ENCODE measurements at places on chromosomes 2 and 18.

DNA sequence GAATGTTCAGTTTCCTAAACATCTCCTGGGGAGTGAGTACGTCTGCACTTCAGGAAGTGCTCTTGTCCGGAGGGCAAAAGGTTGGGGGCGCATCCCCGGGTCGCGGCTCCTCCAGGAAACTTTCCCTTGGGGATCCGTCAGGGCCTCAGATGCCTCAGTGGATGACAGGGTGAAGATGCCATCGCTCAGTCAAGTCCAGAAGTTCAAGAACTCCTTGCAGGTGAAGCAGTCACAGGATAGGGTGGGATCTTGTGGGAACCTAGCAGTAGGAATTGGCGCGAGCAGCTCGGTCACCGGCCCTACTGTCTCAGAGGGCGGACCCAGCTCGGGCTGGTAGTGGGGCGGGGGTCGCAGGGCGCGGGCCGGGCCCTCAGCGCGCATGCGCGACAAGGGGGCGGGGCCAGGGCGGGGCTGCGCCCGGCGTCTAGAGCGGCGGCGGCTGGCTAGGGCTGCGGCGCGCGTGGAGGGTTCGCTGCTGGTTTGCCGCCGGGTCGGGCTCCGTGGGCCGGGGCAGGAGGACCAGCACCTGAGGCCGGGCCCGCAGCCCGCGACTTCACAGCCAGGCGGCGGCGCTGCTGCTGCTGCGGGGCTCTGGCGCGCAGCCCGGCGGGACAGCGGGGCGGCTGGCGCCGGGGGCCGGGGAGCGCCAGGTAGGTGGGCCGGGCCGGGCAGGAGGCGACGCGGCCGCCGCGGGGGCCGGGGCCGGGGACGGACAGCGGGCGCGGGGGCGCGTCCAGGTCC, at the start of gene INPP4A:
TSS of gene INPP4A (plus strand) at position 423 of the 741 bp plus-strand sequence. CDS start 75,191 bp downstream, outside the sequence.
- peak; percentile 82 for DNase-seq

GRCh38 chr2:7681881-7682461, 764.8 kb downstream of the RNF144A start:
- no peak for DNase-seq

- no peak for DNase-seq
Observed at GRCh38 chr18:11175266-11175979, 26.1 kb upstream of the PIEZO2 start.

GRCh38 chr18:13216092-13216582, 2.4 kb upstream of the LDLRAD4 start:
- no peak for DNase-seq

- no peak for DNase-seq
Observed at GRCh38 chr2:47205576-47206141, 50.6 kb upstream of the STPG4 start.

DNA sequence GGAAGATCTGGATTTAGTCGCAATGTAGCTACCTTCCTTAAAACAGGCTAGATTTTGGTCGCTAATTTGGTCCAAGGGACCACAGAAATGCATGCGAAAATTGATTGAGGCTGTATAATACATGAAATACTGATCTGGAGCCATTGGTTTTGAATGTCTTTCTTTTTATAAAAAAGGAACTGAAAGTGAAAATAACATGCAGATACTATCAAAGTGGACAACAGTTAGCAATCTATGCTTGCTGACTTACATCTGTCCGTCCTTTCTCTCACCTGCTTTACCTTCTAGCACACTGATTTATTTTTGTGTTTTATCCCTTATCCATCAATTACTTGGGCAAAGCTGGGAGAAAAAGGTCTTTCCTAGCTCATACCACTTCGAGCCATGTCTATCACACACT, 1459.8 kb upstream of the ACVR2A start:
- no peak for DNase-seq

DNA sequence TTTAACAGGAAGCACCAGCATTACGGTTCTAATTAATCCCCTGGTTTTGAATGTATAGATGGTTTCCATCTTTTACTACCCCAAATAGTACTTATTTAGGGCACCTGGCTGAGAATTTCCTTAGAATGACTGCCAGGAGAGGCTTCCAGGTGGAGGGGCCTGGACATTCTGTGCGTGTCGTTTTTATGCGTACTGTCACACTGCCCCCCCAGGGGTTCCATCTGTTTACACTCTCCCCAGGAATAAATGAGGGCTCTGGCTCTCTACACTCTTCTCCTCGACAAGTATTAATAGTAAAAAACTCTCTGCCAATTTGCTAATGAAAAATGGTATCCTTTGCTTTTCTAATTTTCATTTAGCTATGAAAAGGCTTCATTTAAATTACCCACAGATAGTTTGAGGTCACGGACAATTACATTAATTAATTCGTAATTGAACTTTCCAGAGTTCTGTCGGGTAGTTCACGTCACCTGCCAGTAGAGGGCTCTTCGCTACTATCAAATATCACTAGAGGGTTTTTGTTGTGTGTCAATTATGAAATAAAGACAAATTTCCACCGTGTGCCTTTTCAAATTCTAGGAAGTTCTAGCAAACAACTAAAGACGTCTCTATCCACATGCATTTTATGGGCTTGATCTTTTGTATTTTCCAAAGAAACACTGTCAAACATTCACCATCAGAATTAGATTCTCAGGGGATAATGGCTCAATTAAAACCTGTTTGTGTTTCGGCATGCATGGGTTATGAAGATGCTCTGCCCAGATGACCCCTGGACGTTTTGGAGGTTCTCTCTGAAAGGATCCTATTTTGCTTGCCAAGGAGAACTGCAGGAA, 88.8 kb upstream of the ASB18 start:
- DNase-seq, result no peak

DNA sequence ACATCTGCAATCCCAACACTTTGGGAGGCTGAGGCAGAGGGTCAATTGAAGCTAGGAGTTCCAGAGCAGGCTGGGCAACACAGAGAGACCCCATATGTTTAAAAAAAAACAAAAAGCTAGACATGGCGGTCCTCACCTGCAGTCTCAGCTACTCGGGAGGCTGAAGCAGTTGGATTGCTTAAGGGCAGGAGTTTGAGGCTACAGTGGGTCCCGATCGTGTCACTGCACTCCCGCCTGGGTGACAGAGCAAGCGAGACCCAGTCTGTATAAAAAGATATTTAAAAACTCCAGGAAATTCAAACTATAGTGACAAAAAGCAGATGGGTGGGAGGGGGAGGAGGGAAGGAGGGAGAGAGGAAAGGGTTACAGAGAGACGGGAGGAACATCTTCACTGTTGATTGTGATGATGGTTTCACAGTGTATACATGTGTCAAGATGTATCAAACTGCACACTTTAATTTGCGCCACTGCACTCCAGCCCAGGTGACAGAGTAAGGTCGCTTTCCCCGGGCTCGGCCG, 942 bp upstream of the ZNF236 start:
- no peak for DNase-seq

- no peak for DNase-seq
Observed at GRCh38 chr2:191626497-191627151, 51.3 kb upstream of the NABP1 start.

DNA sequence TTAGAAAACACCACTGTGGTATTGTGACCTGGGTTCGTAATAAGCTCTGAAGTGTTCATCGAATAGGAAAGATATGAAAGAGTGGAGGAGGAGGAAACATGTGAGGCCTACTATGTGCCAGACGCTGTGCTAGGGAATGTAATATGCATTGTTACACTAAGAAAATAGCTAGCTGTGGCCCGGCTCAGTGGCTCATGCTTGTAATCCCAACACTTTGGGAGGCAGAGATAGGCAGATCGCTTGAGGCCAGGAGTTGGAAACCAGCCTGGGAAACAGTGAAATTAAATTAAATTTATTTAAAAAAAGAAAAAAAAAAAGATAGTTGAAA, 49.2 kb upstream of the ZNF397 start:
- DNase-seq, result no peak

GRCh38 chr2:198326431-198326830, 522.0 kb downstream of the PLCL1 start:
- no peak for DNase-seq

DNA sequence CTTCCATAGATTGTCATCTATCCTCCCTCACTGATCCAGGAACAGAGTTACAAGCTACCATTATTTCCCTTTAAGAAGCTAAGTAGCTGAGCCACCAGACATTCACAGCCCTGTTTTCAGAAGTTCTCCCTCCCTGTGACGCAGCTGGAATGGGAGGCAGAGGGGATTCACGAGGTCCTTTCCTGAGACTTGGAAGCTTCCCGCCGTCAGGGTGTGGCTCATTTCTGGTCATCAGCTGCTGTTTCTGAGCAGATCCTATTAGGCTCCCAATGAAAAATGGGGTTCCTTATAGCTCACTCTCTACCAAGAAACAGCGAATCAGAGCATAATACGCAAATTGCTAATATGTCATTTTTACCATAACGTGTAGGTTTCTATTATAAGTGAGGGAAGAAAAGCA, 559.3 kb upstream of the ID2 start:
- no peak for DNase-seq

- peak; percentile 77 for DNase-seq
Observed at GRCh38 chr2:11583840-11584524, 50.1 kb downstream of the GREB1 start.

GRCh38 chr2:205511221-205511620, 171.1 kb upstream of the NRP2 start:
- DNase-seq, result no peak

DNA sequence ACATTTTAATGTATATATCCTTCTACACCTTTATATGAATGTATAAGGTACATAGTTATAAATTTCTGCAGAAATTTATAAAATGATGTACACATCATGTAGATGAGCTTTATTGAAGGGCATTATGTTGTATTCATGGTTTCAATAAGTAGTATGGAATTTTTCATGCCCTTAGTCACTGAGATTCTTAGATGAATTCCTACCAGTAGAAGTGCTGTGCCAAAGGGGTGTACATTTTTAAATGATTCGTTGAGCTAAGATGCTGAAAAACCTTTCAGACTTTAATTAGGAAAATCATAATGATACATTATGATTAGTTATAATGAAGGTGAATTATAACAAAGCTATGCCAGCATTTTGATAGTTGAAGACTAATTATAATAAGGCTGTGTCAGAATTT, 115.2 kb downstream of the ZNF236 start:
- no peak for DNase-seq

- no peak for DNase-seq
Observed at GRCh38 chr2:10272464-10272863, 30.2 kb upstream of the HPCAL1 start.

DNA sequence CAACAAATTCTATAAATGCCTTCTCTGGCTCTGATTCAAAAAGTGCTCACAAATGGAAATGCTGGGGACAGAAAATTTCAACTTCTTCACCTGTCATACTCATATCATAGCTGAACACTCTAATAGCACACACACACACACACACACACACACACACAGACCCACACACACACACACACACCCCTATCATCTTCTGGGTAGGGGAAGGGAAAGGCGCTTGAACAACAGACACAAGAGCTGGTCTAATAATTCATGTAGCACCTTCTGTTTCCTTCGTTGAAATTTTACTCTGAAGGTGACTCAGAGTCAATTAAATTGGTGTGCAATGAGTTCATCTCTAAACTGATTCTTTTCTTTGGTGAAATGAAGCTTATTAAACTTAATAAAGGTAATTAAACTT, 32.9 kb downstream of the CD28 start:
- DNase-seq, result no peak

DNA sequence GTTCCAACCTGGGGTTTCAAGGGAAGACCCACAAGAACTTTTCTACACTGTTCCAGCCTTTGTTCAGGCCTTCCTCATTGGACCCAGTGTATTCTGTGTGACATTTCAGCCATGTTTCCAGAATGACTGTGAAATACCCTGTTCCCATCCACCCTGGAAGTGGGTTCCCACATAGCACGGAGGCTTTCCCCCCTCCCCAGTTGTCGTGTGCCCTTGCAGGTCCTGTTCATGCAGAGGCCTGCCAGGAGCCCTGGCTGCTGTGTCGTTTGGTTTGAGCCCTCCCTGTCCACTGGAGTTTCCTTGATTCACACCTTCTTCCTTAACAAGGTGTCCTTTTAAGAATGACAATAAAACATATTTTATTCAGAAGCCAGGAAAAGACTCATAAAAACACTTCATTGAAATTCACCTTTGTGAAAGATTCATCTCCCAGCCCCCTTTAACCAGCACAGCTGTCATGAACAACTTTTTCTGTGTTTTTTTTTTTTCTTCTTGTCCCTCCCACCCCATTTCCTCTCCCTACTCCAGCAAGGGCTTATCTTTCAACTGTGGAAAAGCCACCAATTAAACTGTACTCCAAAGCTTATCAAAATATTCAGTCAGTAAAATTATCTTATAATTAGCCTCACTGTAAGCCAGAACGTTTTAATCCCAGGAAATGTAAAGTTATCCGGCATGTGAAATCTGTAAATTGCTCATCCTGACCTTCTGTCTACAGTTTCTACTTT, 106.4 kb downstream of the ACOXL start:
- no peak for DNase-seq

GRCh38 chr18:32909798-32910561, 137.2 kb upstream of the KLHL14 start:
- no peak for DNase-seq

DNA sequence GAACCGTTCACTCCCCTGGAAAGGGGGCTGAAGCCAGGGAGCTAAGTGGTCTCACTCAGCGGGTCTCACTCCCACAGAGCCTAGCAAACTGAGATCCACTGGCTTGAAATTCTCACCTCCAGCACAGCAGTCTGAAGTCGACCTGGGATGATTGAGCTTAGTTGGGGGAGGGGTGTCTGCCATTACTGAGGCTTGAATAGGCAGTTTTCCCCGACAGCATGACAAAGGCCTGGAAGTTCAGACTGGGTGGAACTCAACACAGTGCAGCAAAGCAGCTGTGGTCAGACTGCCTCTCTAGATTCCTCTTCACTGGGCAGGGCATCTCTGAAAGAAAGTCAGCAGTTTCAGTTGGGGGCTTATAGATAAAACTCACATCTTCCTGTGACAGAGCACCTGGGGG, 292.5 kb downstream of the NUP35 start:
- no peak for DNase-seq

GRCh38 chr2:20224716-20225293, at the start of gene SDC1:
Gene SDC1, minus strand, starts transcription at chr2:20225130. Its CDS starts 263 bp downstream, at chr2:20224867.
- DNase-seq, result no peak
